ENCODE measurements at places on chromosomes 7 and 10. TPM values are rescaled to one million over a fixed set of nuclear protein-coding genes. Genes with fewer than 3 reads are reported as not detected.

GRCh38 chr7:38027884-38028455 lies 107.5 kb downstream of the EPDR1 start:
- H3K27me3 ChIP-seq = no peaks in the 10 kb centered on the region
- H3K4me1 ChIP-seq = no peaks in the 10 kb centered on the region
- H3K4me3 ChIP-seq = no peak overlapping the region
- DNase-seq = no peak
- no peaks in the 10 kb centered on the region for H3K36me3 ChIP-seq

GRCh38 chr7:4246536-4246935 lies 435.6 kb upstream of the FOXK1 start:
- no peaks in the 10 kb centered on the region for H3K36me3 ChIP-seq
- no peak overlapping the region for H3K27ac ChIP-seq
- no peaks in the 10 kb centered on the region for H3K27me3 ChIP-seq

PCDH15 gene
- total RNA-seq = not detected

GRCh38 chr10:126431816-126432215 lies 43.5 kb upstream of the ADAM12 start:
- no peak overlapping the region for H3K27ac ChIP-seq
- no peaks in the 10 kb centered on the region for H3K4me1 ChIP-seq
- no peak overlapping the region for H3K4me3 ChIP-seq
- no peaks in the 10 kb centered on the region for H3K36me3 ChIP-seq
- DNase-seq = no peak
- no peaks in the 10 kb centered on the region for H3K27me3 ChIP-seq

GRCh38 chr7:117259615-117260014 lies 63.2 kb downstream of the WNT2 start:
- H3K27ac ChIP-seq = no peak overlapping the region
- H3K36me3 ChIP-seq = no peaks in the 10 kb centered on the region
- no peak overlapping the region for H3K4me3 ChIP-seq
- no peaks in the 10 kb centered on the region for H3K4me1 ChIP-seq
- DNase-seq = no peak

GRCh38 chr7:129644634-129645230 lies 33.2 kb downstream of the NRF1 start:
- H3K27ac ChIP-seq = no peak overlapping the region
- H3K36me3 ChIP-seq = no peaks in the 10 kb centered on the region
- DNase-seq = no peak
- H3K4me3 ChIP-seq = no peak overlapping the region
- H3K4me1 ChIP-seq = no peaks in the 10 kb centered on the region

GRCh38 chr7:44533301-44534055 lies 7.7 kb downstream of the NPC1L1 start:
- H3K36me3 ChIP-seq = no peaks in the 10 kb centered on the region
- DNase-seq = no peak
- H3K4me1 ChIP-seq = no peaks in the 10 kb centered on the region
- no peak overlapping the region for H3K4me3 ChIP-seq

- no peaks in the 10 kb centered on the region for H3K27me3 ChIP-seq
- H3K4me3 ChIP-seq = no peak overlapping the region
- DNase-seq = no peak
- H3K36me3 ChIP-seq = no peaks in the 10 kb centered on the region
- no peak overlapping the region for H3K27ac ChIP-seq
Observed at GRCh38 chr7:117172283-117172682, 150.6 kb downstream of the WNT2 start.

GRCh38 chr7:33901847-33902246 lies 3.5 kb upstream of the BMPER start:
- peaks cover 5% of the 10 kb centered on the region for H3K4me1 ChIP-seq
- H3K4me3 ChIP-seq = no peak overlapping the region
- no peak for DNase-seq
- H3K27me3 ChIP-seq = no peaks in the 10 kb centered on the region
- H3K27ac ChIP-seq = no peak overlapping the region

GRCh38 chr10:48302515-48303476 lies 3.7 kb upstream of the MAPK8 start:
- no peak overlapping the region for H3K4me3 ChIP-seq
- no peaks in the 10 kb centered on the region for H3K36me3 ChIP-seq
- H3K27ac ChIP-seq = no peak overlapping the region
- no peaks in the 10 kb centered on the region for H3K27me3 ChIP-seq
- H3K4me1 ChIP-seq = no peaks in the 10 kb centered on the region

DNA sequence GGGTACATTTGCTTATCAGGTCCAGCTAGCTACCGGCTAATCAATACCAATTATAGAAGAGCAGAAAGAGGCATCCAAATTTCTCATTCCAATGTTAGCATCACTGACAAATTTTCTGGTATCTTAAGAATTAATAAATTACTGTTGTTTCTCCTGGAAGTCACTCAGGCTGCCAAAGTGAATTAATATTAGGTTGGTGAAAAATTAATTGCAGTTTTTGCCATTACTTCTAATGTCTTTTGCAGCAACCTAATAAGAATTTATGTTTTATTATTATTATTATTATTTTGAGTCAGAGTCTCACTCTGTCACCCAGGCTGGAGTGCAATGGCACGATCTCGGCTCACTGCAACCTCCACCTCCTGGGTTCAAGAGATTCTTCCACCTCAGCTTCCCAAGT lies 979.9 kb downstream of the TYW1 start:
- no peak for DNase-seq
- H3K27ac ChIP-seq = no peak overlapping the region
- no peaks in the 10 kb centered on the region for H3K27me3 ChIP-seq
- no peak overlapping the region for H3K4me3 ChIP-seq
- H3K4me1 ChIP-seq = no peaks in the 10 kb centered on the region

LRRN3 gene
- total RNA-seq = 0.12 TPM

- H3K27ac ChIP-seq = no peak overlapping the region
- no peaks in the 10 kb centered on the region for H3K27me3 ChIP-seq
- no peak overlapping the region for H3K4me3 ChIP-seq
- no peaks in the 10 kb centered on the region for H3K36me3 ChIP-seq
- H3K4me1 ChIP-seq = no peaks in the 10 kb centered on the region
- DNase-seq = no peak
Observed at GRCh38 chr10:68010426-68010940, 64.6 kb downstream of the HERC4 start.

HGF gene
- 2.6 TPM for total RNA-seq

- peaks cover 4% of the 10 kb centered on the region for H3K4me1 ChIP-seq
- DNase-seq = no peak
- no peak overlapping the region for H3K27ac ChIP-seq
- no peaks in the 10 kb centered on the region for H3K36me3 ChIP-seq
- H3K4me3 ChIP-seq = no peak overlapping the region
Observed at GRCh38 chr7:5207131-5207530, 17.1 kb downstream of the WIPI2 start.

GRCh38 chr7:97007583-97007861 lies 2.2 kb downstream of the DLX6 start:
- H3K27me3 ChIP-seq = peaks cover 78% of the 10 kb centered on the region
- no peak for DNase-seq
- H3K4me3 ChIP-seq = no peak overlapping the region
- H3K36me3 ChIP-seq = no peaks in the 10 kb centered on the region

GRM3 gene
- total RNA-seq = 2.1 TPM

GRCh38 chr7:30148951-30149459 lies 14.2 kb downstream of the MTURN start:
- no peak overlapping the region for H3K27ac ChIP-seq
- DNase-seq = no peak
- no peak overlapping the region for H3K4me3 ChIP-seq
- no peaks in the 10 kb centered on the region for H3K27me3 ChIP-seq
- no peaks in the 10 kb centered on the region for H3K36me3 ChIP-seq
